Stimulated activated CD4-positive, alpha-beta T cell treated with anti-CD3 and anti-CD28 coated beads, TNF-alpha, amount 100 ng/mL, for 1 hour (primary cell): ENCODE measurements at places on chromosomes 16 and 17.

GRCh38 chr16:89017543-89018281 lies 40.7 kb upstream of the CBFA2T3 start:
- no peak for DNase-seq

- no peak for DNase-seq
These were observed 2.2 kb downstream of the PLA2G15 start for GRCh38 chr16:68247400-68247799.

DNA sequence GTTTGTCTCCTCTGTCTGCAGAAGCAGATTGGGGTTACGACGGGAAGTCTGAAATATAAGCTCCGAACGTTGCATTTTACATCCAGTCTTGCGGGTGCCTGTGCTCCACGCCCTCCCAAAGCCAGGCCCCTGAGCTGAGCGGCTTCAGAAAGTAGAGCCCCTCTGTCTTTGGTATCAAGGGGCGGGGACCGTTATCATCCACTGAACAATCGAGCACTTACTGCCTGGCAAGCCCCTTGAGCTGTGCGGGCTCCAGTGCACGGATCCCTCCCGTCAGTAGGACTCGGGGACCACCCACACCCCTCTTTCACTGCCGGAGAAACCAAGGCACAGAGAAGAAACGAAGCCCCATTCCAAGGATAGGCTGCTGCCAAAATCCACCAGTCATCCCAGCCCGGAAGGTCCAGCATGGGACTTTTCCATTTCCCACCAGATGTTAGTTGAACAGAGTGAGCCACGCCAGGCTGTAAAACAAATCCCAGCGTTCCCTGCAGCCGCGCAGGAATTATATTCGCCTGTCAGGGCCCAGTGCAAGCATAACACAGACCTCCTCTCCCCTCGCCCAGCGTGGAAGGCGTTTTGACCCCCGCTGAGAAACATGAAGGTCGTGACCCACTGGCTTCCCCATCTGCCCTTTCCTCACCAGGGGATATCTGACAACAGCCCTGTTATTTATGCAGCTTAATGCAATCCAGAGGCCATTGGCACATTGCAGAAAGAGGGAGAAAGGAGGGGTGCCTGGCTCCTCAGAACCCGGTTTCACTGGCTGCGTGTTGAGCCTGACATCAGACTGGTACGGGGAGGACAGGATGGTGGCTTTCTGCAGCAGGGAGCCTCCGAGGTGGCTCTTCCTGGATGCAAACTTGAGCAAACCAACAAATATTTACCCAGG lies 212.2 kb upstream of the FOXF1 start:
- no peak for DNase-seq

GRCh38 chr16:76535-77272 lies 1.3 kb upstream of the MPG start:
- DNase-seq: no peak

- no peak for DNase-seq
These were observed 66.0 kb downstream of the RPH3AL start for GRCh38 chr17:286571-286970.

DNA sequence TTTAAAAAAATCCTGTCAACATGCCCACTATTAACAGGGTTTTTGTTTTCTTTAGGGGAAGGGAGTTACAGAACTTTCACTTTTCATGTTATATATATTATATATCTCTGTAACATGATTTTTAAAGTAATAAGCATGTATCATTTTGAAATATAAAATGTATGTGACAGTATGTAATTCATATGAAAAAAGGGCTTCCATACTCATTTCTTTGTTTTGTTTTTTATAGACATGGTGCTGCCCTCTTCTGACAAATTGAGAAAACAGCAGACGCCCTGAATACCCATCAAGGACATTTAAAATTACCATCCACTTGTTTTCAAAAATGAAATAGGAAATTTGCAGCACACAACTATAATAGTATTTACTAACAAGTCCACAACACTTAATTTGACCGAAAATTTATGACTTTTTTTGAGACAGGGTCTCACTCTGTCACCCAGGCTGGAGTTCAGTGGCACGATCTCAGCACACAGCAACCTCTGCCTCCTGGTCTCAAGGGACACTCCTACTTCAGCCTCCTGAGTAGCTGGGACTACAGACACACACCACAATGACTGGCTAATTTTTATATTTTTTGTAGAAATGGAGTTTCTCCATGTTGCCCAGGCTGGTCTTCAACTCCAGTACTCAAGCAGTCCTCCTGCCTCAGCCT lies 30.4 kb downstream of the CFDP1 start:
- DNase-seq: no peak

- no peak for DNase-seq
These were observed 66.6 kb downstream of the SIAH1 start for GRCh38 chr16:48318630-48319029.

- DNase-seq: no peak
These were observed 27.0 kb upstream of the TAC4 start for GRCh38 chr17:49874911-49875310.

DNA sequence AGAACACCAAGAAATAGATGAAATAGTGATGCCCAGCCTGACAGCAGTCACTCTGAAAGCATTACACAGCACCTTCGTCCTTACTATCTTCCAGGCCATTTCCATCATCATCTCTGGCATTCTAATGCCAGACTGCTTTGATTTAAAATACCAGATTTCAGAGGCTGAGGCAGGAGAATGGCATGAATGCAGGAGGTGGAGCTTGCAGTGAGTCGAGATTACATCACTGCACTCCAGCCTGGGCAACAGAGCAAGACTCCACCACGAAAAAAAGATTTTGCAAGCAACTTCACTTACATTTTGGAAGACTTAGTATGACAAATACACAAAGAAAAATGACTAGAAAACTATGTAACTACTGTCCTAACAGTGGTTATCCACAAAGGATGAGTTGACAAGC lies 244.0 kb downstream of the CPPED1 start:
- DNase-seq: no peak

GRCh38 chr17:21167303-21167702 lies 40.5 kb downstream of the DHRS7B start:
- DNase-seq: no peak

DNA sequence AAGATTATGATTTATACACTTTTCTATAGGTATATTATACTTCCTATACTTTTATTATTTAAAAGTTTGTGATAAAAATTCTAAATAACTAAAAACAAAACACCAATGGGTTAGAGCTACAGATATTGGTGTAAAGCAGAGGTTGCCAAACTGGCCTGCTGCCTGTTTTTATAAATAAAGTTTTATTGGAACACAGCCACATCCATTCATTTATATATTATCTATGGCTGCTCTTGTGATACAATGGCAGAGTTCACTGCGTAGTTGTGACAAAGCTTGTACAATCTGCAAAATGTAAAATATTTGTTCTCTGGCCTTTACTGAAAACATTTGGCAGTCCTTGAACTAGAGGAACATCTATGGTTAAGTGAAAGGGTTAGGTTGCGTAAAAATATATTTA lies 208.7 kb downstream of the PRKCB start:
- DNase-seq: no peak

- DNase-seq: no peak
These were observed 27.8 kb downstream of the CASKIN2 start for GRCh38 chr17:75487351-75488070.

GRCh38 chr17:81200695-81201580 lies 21.8 kb downstream of the CEP131 start:
- DNase-seq: no peak

- DNase-seq: no peak
These were observed 5.5 kb downstream of the SPNS2 start for GRCh38 chr17:4504188-4504587.
